ENCODE measurements at places on chromosomes 7 and 10. TPM values are rescaled to one million over a fixed set of nuclear protein-coding genes. Genes with fewer than 3 reads are reported as not detected.

The RASA4B gene
- 8.9 TPM for total RNA-seq

The HIPK2 gene
- total RNA-seq: 6.6 TPM

The FKBP6 gene
- total RNA-seq: not detected

The SEMA3D gene
- 19.8 TPM for total RNA-seq

The TYW1B gene
- total RNA-seq: 10.3 TPM

The PTEN gene
- 81.7 TPM for total RNA-seq

The PIK3AP1 gene
- 2.3 TPM for total RNA-seq

DNA sequence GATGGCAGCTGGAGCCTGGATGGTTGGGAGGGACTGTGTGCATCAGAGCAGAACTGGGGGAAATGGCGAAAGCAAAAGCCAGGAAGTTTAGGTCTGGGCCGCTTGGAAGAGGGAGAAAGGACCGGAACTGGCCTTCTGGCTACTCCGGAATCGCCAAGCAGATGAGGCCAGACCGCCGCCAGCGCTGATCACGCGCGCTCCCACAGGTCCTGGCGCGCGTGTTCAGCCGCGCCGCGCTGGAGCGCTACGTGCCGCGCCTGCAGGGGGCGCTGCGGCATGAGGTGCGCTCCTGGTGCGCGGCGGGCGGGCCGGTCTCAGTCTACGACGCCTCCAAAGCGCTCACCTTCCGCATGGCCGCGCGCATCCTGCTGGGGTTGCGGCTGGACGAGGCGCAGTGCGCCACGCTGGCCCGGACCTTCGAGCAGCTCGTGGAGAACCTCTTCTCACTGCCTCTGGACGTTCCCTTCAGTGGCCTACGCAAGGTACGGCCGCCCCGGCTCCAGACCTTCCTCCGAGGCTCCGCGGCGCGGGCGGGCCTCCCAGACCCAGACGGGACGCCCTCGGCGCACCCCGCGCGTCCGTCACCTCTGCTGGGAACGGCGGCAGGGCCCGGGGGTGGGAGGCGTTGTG, 2.0 kb downstream of the CYP26C1 start:
- DNase-seq: peak; percentile 36
- H3K27me3 ChIP-seq: peaks cover 84% of the 10 kb centered on the region
- H3K4me3 ChIP-seq: no peak overlapping the region

DNA sequence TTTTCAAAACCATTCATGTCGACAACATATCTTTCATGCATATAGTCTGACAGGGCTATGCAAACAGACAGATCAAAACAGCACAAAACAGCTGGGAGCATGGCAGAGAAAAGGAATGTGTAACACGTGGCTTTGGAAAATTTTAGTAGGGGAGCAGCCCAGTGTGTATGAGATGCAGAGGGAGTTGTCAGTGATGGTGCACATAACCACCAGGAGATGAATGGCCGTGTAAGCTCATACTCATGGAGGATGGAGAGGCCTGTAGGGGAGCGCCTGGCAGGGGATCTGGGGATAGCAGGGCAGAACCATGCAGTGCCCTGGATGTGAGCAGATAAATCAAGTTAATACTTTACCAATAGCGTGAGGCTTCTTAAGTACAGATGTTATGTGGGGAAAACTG, 45.7 kb downstream of the RHOBTB1 start:
- no peak overlapping the region for H3K4me3 ChIP-seq
- H3K27ac ChIP-seq: no peak overlapping the region
- DNase-seq: no peak
- H3K36me3 ChIP-seq: peaks cover 7% of the 10 kb centered on the region

DNA sequence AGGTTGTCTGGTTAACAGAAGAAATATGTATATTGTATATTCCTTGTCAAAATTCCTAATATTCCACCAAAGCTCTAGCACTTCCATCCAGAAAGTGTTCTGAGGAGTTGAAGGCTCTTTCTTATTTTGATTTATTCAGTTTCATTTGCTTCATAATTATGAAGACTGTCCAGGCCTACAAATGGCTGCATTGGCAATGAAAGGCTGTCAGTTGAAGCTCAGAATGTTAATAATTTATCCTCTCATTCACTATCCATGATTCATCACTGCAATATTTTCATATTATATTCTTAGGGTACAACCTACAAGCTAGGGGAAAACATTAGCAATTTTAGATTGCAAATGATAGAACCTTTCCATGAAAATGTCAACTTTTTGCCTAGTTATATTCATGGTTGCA, 57.3 kb downstream of the ARID5B start:
- DNase-seq: no peak
- H3K4me1 ChIP-seq: peaks cover 10% of the 10 kb centered on the region
- H3K4me3 ChIP-seq: no peak overlapping the region
- H3K27me3 ChIP-seq: no peaks in the 10 kb centered on the region
- no peak overlapping the region for H3K27ac ChIP-seq

- H3K27me3 ChIP-seq: no peaks in the 10 kb centered on the region
- H3K36me3 ChIP-seq: no peaks in the 10 kb centered on the region
- peaks cover 6% of the 10 kb centered on the region for H3K4me1 ChIP-seq
- H3K4me3 ChIP-seq: no peak overlapping the region
These were observed 13.9 kb downstream of the PIP4K2A start for GRCh38 chr10:22700489-22700888.

DNA sequence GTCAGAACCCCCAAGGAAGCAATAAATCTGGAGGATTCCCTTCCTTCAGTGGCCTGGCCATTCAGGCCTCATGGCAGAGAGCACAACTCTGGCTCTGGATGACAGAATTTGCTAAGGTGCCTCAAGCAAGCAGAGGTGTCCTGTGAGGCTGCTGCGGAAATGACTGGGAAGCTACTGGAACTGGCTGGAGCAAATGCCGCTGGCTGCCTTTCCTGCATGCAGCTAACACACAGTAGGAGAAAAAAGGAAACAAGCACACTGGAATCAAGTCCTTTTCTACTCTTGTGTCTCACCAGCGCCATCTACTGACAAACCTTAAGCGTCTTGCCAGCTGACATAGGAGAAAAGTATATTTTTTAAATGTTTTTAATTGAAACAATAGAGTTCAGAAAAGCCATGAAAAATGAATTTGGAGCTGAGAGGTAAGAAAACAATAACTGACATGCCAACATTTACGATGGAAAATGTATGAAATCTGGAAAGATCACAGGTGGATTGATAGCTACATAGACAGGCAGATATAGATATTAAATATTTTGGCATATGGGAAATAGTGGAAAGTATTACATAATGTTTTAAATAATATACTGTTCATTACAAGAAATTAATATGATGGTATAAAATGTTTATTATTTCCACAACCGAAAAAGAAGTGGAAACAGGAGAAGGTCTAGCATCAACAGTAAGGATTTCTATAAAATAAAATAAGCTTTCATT, 951.6 kb downstream of the ANKRD7 start:
- DNase-seq: peak; percentile 79
- H3K4me1 ChIP-seq: no peaks in the 10 kb centered on the region

DNA sequence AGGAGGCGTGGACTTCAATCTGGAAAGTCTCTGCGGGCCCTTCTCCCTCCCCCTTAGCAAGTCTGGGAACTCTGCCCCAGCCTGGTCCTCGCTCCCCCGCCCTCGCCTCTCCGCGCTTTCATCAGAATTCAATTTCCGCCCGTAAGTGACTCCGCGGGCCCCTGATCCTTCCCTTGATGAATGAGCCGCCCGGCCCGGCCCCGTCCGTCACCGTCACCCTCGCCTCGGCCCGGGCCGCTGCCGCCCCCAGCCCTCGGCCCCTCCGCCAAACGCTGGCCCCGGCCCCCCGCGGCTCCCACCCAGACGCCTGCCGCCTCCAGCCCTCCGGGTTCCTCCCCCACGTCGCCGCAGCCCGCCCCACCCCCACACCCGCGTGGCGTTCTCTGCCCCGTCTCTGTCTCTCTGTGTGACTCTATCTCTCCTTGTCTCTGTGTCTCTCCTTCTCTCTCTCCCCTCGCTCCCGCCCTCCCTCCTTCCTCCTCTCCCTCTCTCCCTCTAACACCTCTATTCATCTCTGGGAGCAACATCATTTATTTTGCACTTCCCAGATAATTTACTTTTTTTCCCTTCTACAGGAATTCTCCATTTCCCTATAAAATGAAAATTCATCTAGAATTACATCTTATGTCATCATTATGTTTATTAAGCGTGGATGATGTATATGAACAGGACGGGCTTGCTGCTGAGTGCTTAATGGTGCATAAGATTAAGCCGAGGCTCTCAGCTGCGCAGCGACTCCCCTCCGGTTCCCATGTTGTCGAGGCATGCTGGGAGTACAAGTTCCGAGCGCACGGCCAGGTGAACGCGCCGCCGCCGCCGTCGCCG, 91.2 kb upstream of the PAX2 start:
- H3K4me3 ChIP-seq: no peak overlapping the region
- H3K27ac ChIP-seq: no peak overlapping the region
- DNase-seq: peak; percentile 52
- H3K4me1 ChIP-seq: peaks cover 11% of the 10 kb centered on the region
- H3K27me3 ChIP-seq: peaks cover 81% of the 10 kb centered on the region
- no peaks in the 10 kb centered on the region for H3K36me3 ChIP-seq

- no peaks in the 10 kb centered on the region for H3K36me3 ChIP-seq
- no peak overlapping the region for H3K27ac ChIP-seq
- no peak for DNase-seq
- no peaks in the 10 kb centered on the region for H3K4me1 ChIP-seq
These were observed 124.5 kb downstream of the SEMA3E start for GRCh38 chr7:83524277-83525075.

GRCh38 chr7:114944745-114945625, 23.1 kb downstream of the MDFIC start:
- peak overlapping the region; percentile 36 for H3K4me3 ChIP-seq
- H3K27me3 ChIP-seq: no peaks in the 10 kb centered on the region
- H3K4me1 ChIP-seq: peaks cover 11% of the 10 kb centered on the region
- DNase-seq: peak; percentile 98
- peak overlapping the region; percentile 92 for H3K27ac ChIP-seq

- H3K4me3 ChIP-seq: no peak overlapping the region
- no peaks in the 10 kb centered on the region for H3K27me3 ChIP-seq
- no peaks in the 10 kb centered on the region for H3K36me3 ChIP-seq
- H3K27ac ChIP-seq: no peak overlapping the region
- no peak for DNase-seq
These were observed 196.3 kb downstream of the CDCA7L start for GRCh38 chr7:21749378-21749777.

- no peaks in the 10 kb centered on the region for H3K27me3 ChIP-seq
- no peak overlapping the region for H3K27ac ChIP-seq
- DNase-seq: peak; percentile 86
- H3K36me3 ChIP-seq: no peaks in the 10 kb centered on the region
- no peak overlapping the region for H3K4me3 ChIP-seq
These were observed 337.7 kb upstream of the NPVF start for GRCh38 chr7:25565949-25566348.

DNA sequence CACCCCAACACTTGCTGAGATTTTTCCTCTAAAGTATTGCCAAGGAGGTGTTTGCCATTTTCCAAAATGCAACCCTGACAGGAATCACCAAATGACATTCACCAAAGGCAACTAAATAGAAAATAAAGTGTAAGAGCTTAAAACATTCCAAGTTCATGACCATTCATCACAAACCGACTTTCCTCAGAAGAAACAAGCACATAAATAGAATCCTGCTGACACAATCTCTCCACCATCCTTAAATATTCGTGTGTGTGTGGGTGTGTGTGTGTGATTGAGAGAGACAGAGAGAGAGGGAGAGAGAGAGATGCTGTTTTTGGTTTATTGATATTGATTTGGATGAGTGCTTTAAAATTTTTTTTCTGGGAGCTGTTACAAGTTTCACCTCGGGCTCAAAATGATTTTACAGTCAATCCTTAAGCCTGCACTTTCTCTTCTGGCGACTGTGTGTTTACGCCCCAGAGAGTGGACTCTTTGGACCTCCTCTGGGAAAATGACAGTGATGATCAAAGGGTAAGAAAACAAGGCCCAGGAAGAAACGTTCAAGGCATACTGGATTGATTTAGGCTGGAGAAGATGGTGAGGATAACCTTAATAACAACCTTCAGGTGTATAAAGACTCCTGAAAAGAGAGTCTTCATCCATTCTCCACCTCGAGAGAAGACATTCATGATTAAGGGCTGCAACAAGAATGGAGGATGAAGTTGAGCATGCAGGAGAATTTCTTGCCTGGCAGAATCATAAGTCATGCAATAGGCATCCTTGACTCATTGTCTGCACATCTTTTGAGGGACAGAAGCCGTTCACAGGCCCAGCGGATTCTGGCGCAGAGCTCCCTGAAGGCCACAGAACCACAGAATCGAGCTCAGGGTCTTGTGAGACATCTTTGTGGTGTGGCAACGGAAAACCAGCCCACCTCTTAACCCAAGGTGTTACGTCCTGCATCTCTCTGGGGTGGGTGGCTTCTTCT, 104.4 kb upstream of the FGFR2 start:
- H3K36me3 ChIP-seq: no peaks in the 10 kb centered on the region
- H3K27me3 ChIP-seq: peaks cover 6% of the 10 kb centered on the region
- no peak overlapping the region for H3K27ac ChIP-seq
- DNase-seq: no peak

GRCh38 chr7:158389514-158390425, 197.9 kb downstream of the PTPRN2 start:
- no peak overlapping the region for H3K27ac ChIP-seq
- H3K4me3 ChIP-seq: no peak overlapping the region
- H3K4me1 ChIP-seq: no peaks in the 10 kb centered on the region
- DNase-seq: no peak
- no peaks in the 10 kb centered on the region for H3K36me3 ChIP-seq

- DNase-seq: no peak
- no peak overlapping the region for H3K27ac ChIP-seq
- no peaks in the 10 kb centered on the region for H3K27me3 ChIP-seq
- H3K4me1 ChIP-seq: peaks cover 13% of the 10 kb centered on the region
These were observed 182.0 kb downstream of the KCNMA1 start for GRCh38 chr10:77455561-77455960.

DNA sequence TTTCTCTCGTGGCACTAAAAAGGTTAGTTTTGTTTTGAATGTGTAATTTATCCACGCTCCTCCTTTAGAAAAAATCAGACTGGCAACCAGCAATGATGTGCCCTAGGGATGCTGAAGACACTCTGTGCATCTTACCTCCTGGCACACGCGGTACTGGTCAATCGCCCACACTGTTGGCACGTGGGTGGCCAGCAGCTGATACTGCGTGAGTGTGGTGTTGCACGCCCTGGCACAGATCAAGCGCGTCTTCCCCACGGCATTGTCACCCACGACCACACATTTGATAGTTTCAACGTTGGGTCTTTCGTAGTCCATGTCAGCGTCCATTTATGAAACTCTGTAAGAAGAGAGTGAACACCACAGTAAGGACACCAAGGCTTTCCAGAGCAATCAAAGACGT, 32.8 kb downstream of the RHOBTB1 start:
- H3K27ac ChIP-seq: no peak overlapping the region
- peaks cover 25% of the 10 kb centered on the region for H3K36me3 ChIP-seq
- H3K4me3 ChIP-seq: no peak overlapping the region
- H3K4me1 ChIP-seq: peaks cover 9% of the 10 kb centered on the region
- no peak for DNase-seq

GRCh38 chr10:77987671-77988255, 41.6 kb downstream of the POLR3A start:
- no peaks in the 10 kb centered on the region for H3K27me3 ChIP-seq
- no peak overlapping the region for H3K27ac ChIP-seq
- peak; percentile 22 for DNase-seq
- no peaks in the 10 kb centered on the region for H3K4me1 ChIP-seq
- peaks cover 79% of the 10 kb centered on the region for H3K36me3 ChIP-seq
- H3K4me3 ChIP-seq: no peak overlapping the region

- no peaks in the 10 kb centered on the region for H3K36me3 ChIP-seq
- no peak for DNase-seq
- H3K27ac ChIP-seq: no peak overlapping the region
- H3K27me3 ChIP-seq: no peaks in the 10 kb centered on the region
- no peaks in the 10 kb centered on the region for H3K4me1 ChIP-seq
These were observed 16.1 kb upstream of the CDK14 start for GRCh38 chr7:90580051-90580450.

GRCh38 chr7:20290505-20291111, 40.1 kb upstream of the ITGB8 start:
- H3K4me3 ChIP-seq: no peak overlapping the region
- H3K27ac ChIP-seq: no peak overlapping the region
- DNase-seq: no peak
